AG09319 (cell line): ENCODE measurements at places on chromosomes 11 and 22.

GRCh38 chr11:6596239-6596877 is 7.1 kb downstream of the RRP8 start:
- no peak for DNase-seq

DNA sequence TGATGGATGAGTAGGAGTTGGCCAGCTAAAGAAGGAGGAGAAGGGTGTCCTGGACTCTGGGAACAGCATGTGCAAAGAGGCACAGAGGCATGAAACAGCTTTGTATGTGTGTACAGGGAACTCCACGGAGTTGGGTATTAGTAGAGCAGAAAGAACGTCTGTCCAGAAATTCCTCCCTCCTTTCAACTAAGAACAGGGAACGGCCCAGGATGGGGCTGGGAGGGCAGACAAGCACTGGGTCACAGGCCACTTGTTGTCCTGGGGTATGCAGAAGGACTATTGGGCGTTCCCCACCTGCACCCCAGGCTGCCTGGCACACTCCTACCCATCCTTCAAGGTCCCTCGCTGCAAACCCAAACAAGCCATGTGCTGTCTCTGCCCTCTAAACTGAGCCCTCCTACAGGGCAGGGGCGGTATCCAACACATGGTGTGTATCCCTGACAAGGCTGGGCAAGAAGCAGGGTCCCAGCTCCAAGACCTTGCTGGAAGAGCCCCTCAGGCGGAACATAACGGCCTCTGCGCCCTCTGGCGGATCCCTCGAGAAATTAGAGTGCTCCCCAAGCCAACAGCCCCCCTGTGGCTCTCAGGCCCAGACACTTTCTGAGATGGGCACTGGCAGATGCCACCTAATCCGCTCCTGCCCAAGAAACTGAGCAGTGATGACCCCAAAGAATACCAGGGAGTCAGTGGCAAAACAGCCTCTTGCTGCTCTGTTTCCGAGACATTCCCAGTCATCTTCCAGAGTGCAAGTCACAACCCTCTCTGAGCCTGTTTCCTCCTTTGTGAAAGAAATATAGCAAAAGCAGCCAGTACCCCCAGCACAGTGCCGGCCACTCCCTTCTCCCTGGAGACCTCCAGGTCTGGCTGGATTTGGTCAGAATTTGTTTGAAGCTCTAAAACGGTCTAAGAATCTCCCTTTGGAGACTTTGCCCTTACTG is 1.6 kb upstream of the ELFN2 start:
- no peak for DNase-seq

DNA sequence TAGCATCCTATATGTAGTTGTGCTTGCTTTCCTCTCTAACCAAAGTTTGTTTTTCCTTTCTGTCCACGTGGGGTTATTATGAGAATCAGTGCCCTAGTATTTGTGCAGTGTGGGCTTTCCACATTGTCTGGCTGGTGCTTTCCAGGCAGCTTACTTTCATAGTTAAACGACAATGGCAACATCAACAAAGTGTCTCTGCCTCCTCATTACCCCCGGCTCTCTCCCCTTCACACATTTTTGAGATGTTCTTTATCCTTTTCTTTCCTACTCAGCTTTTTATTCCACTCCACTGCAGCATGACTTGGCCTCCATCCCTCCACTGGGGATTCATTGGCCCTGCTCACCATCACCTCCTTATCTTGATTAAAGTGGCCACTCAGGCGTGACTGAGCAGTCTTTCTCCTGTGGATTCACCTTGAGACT is 19.1 kb downstream of the SPECC1L start:
- DNase-seq, result no peak

- DNase-seq, result no peak
Measured at GRCh38 chr11:134516529-134516928, 104.5 kb upstream of the B3GAT1 start.
